ENCODE measurements at places on chromosomes 6 and 20.

DNA sequence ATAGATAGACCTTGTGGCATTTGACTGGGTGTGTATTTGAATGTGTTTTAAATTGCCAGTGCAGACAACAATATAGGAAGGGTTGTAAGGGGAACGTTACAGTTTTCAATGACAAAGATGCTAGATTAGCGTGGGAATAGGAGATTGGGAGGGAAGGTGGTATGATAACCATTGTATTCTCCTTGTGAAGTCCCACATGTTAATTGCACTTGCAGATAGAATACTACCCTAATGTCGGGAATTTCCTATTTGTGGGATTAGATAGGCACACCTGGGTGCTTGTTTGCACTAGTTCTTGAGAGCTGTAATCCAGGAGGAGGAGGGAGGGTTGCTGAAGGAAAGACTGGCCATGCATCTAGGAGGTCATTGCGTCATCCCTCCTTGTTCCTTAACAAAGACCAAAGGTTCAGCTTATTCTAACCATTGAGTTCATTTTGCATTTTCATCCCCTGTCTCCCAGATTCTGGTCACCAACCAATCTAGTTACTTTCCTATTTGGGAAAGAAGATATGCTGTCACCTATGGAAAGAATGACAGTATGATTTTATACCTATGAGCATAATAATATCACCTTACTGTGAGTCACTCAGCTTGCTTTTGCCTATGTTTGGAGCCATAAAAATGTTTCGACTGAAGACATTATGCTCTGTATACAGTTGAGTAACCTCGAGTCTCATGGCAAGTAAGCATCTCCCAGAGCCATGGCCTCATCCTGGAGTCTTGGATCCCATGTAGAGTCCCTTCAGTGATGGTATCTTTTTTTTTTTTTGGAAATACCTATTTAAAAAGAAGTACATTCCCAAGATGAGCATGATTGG lies 201.5 kb downstream of the DTNBP1 start:
- no peak for DNase-seq

DNA sequence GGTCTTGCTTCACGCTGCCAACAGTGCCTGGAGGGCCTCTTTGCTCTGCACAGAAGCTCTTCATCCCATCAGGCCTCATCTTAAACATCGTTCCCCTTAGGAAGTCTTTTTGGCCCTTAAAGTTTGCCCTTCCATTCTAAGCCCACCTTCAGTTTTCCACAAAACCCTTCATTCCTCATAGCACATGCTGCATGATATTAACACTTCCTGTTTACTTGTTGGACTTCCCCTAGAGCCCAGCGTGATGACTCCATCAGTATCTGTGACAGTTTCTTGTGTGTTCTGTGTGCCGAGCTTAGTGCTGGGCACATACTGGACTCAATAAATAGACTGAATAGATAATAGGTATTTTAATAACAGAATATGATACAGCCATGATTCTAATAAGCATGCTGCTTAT lies 2.2 kb downstream of the NT5DC1 start:
- DNase-seq = no peak

DNA sequence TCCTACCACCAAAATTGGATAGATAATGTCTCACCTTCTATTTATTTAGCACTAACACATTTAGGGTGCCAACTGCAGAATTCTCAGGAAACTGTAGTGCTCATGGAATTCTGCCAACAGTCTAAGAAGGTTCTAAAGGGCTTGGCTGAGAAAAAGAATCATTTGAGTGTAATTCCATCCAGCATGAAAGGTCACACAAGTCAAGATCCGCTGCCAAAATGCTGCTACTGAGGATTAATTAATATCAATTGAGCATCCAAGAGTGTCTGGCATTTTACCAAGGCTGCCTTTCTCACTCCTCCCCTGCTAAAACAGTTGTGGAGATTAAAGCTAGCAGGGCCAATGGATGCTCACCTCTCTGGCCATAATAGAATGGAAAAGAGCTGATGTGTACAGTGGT lies 112.7 kb downstream of the FHL5 start:
- no peak for DNase-seq

DNA sequence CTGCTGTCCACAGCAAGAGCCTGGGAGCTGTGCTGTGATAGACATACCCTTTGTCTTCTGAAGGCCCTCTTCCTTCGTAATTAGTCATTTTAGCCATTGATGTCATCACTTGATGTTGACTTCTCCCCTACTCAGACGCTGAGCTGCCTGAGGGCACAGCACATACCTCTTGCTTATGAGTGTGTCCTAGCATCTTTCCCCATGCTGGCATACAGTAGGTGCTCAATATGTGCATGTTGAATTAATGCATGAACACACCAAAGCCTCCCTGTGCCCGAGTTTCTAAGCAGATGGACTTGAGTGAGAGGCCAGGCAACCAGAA lies 35.8 kb upstream of the FAM83D start:
- no peak for DNase-seq

- DNase-seq = no peak
These were observed 134.4 kb downstream of the OR2B2 start for GRCh38 chr6:27777614-27778355.

DNA sequence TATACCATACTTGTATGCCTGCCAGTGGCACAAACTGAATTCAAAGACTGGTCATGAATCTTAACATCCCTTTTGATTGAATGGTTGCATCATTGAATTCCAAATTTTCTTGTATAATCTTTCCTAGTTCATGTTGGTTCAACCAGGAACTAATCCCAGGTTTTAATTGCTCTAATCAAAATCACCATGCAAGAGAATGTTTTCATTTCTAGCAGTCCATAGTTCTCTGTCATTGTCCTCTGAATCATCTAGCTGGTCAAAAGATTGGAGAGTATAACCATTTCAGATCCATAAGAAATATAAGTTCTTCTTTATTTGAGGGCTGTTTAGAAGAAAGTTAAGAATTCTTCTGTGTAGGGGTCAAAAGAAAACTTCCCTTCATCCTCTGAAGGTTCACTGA lies 57.2 kb downstream of the ZNF292 start:
- DNase-seq = no peak

DNA sequence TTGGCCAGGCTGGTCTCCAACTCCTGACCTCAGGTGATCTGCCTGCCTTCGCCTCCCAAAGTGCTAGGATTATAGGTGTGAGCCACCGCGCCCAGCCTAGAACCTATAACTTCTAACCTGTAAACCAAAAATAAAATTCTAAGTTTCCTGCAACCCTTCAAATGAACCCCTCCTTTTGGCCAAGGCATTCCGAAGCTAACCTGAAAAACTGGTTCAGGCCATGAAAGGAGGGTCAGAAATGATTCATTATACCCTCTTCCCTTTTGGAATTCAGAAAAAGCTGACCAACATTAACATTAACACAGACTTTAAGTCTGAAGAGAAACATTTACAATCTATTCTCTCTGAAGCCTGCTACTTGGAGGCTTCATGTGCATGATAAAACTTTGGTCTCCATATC lies 165.1 kb downstream of the TINAG start:
- no peak for DNase-seq

DNA sequence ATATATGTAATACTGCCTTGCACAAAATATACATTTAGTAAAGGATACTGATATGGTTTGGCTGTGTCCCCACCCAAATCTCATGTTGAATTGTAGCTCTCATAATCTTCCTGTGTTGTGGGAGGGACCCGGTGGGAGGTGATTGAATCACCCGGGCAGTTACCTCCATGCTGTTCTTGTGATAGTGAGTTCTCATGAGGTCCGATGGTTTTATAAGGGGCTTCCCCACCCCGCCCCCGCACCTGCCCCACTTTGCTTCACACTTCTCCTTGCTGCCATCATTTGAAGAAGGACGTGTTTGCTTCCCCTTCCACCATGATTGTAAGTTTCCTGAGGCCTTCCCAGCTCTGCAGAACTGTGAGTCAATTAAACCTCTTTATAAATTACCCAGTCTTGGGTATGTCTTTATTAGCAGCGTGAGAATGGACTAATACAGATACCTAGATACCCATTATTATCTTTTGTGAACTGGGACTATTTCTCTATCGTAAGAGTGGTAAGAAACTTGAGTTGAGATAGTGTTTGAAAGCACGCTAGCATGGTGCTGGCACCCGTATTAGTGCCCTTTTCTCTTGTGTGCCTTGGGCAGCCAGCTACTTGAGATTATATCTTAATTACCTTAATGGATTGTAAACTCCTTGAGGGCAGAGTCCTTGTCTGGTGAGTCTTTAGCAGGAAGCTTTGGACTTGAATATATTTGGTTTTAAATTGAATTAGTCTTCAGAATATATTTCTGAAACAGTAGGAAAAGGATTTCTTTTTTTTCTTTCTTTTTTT lies 25.6 kb downstream of the TOP1 start:
- DNase-seq = no peak

DNA sequence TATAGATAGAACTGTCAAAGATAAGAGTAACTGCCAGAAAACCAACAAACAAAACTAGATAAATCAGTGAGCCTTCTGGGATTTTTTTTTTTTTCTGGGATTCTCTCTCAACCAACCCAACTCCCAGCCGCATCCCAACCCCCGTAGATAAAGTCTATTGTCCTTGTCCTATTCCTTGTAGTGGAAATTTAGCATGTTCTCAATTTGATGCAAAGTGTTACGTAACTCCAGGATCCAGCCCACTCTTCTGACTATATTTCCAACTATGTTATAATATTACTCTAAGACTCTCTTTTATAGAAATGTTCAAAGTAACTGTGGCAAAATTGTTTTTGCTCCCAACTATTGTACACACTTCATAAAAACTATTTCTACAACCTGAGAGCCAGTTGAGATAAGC lies 15.4 kb upstream of the CDYL start:
- DNase-seq = no peak

DNA sequence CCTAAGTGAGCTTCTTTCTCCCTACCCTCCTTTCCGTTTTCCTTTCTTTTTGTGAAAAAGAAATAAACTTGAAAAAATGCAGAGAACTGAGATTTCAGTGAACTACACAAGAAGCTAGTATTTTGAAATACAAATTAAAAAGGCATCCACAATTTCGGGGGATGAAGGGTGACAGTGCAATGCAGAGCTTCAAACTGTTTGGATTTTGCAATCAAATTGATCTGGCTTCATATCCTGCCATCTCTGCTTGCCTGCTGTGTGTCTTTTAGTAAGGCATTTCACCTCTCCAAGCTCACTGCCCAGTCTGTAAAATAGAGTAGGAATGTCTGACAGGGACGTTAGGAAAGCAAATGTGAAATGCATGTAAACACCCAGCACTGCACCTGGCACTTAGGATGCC lies 258.0 kb downstream of the HACE1 start:
- no peak for DNase-seq

- no peak for DNase-seq
These were observed 207.4 kb downstream of the MYLK4 start for GRCh38 chr6:2543321-2543720.

- DNase-seq = peak; percentile 67
These were observed 136.5 kb upstream of the SYNDIG1 start for GRCh38 chr20:24332956-24333355.

DNA sequence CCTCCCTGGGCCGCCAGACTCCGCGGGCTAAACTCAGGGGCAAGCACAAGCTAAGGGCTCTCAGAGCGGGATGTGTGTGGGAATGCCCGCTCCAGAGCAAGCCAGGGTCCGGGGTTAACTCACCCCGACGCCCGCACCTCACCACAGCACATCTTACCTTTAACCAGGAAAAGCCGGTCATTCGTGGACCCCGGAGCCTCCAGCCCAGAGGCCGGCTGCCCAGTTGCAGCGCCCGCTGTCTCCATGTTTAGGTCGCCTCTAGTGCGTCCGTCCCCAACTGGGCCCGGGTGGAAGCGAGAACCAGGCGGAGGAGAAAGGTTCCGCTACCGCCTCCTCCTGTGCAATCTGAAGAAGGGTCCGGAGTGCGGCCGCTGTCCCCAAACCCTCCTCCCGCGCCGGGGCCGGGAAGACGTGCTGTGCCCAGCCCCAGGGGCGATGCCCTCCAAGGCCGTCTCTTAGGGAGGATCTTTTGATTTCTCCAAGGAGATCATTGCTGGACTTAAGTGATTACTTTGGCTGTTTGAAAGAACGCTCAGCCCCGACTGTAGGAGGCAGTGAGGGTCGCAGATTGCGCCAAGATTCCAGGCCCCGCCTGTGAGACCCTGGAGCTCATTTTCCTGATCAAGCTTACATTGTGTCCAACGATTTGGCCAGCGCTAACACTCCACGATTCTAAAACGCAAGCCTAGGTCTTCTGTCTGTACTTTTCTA lies at the start of gene TMEM242:
TSS of gene TMEM242 (minus strand) at position 265 of the 711 bp plus-strand sequence. CDS start at position 245, 20 bp downstream.
- DNase-seq = peak; percentile 62

DNA sequence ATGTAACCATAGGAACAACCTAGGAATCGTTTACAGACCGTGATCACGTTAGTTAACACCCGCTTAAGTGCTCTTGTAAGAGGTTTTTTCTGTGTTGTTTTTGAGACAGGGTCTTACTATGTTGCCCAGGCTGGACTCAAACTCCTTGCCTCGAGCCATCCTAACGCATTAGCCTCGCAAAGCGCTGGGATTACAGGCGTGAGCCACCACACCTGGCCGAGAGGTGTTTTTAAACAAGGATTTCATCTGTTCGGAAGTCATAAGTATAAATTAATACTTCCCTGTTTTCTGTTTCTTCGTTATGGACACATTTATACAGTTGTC lies 727 bp downstream of the MRS2 start:
- no peak for DNase-seq

DNA sequence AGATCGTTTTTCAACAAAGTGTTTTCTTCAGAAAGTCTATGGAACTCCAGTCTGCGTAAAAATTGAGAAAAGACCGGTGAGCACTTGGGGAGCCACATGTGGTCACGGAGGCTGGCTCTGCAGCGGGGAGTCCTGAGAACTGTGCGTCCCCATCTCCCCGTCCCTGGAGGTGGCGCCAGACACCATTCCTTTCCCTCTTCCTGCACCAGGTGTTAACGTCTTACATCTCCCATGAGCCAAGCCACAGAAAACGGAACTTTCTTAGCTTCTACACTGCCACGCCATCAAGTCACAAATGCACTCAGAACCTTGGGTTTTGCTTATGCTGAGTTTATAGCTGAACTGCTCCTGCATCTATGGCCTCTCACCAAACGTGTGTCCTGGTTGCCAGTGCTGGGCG lies 62.6 kb downstream of the GINS1 start:
- DNase-seq = no peak

- no peak for DNase-seq
These were observed 67.5 kb downstream of the TBC1D7 start for GRCh38 chr6:13260831-13261230.

DNA sequence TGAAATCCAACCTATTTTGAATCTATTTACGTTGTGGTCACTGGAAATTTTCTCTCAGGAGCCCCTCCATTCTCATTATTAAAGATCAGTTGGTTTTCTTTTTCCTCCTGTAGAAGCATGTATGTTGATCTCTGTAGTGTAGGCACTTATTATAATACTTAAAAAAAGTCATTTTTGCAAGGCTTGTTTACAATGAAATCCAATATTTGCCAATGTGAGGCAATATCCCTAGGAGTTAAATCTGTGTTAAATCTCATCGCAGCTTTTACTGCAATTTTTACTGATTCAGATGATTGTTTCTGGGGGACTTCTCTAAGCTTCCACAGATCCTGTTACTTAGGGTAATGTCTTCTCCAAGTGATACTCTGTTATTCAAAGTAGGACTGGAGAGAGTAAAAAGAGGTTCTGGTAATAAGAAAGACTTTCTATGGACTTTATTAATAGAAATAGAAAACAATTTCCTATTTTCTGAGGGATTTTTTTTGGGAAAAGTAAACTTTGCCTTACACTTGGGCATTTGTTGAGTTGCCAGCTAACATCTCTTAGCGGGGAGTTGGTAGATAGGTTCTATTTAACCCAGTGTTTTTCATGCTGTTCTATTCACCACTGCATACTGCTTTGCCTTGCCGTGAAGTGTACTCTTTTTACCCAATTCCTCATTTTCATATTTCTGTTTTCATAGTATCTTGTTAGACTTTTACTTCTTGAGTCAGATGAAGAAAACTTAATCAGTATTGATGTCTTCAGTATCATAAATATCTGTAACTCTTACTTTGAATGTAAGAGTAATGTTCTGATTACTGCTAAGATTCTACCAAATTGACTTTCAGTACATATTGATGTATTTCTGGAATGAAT lies 48.6 kb downstream of the CDKAL1 start:
- DNase-seq = no peak
